ENCODE measurements at places on chromosomes 7 and 10. TPM values are rescaled to one million over a fixed set of nuclear protein-coding genes. Genes with fewer than 3 reads are reported as not detected.
A peak's percentile ranks its signal among the peaks of the same experiment; 100 is the strongest.

GRCh38 chr7:18505870-18506460 lies 10.4 kb downstream of the HDAC9 start:
- peak; percentile 46 for DNase-seq

DNA sequence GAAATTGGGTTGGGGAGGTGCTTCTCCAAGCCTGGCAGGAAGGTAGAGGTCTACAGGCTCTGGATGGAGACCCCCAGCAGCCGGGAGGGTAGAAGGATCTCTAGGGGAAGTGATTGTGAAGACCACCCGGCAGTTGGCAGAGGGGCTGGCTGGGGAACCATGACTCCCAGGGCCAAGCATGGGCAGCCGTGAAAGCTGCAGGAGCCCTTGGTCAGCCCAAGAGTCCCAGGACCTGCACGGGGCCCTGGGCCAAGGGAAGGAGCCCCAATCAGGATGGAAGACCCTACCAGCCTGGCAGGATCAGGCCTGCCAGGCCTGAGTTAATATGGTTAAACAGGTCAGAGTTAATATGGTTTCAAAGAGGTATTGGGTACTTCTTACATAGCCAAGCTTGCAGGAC lies 126.3 kb upstream of the NANOS1 start:
- DNase-seq, result no peak

- DNase-seq, result no peak
Measured at GRCh38 chr10:77962350-77963146, 36.0 kb upstream of the DLG5 start.

- DNase-seq, result no peak
Measured at GRCh38 chr10:132634947-132635271, 97.3 kb downstream of the INPP5A start.

DNA sequence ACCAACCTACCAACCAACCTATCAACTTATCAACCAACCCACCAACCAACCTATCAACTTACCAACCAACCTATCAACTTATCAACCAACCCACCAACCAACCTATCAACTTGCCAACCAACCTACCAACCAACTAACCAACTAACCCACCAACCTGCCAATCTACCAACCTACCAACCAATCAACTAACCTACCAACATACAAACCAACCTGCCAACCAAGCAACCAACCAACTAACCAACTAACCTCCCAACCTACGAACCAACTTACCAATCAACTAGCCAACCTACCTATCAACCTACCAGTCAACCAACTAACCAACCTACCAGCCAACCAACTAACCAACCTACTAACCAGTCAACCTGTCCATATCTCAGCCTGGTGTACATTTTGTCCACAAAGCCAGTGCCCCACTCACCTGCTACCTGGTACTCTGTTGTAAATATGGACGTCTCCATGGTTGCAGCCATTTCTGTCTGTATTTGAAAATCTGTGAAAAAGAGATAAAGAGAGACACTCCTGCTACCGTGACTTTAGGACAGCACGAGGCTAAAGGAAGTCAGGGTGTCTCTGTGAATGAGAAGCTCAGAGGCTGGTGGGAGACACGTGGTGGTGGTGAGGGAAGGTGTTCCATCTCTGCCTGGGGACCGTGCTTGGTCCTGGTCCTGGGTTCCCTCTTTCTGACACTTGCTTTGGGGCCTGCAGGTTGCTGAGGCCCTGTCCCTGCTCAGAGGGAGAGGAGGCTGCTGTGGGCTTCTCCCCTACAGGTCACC lies 41.9 kb upstream of the IL15RA start:
- DNase-seq, result no peak

- DNase-seq, result peak; percentile 75
Measured at GRCh38 chr7:2567679-2568278, 9.0 kb downstream of the IQCE start.

DNA sequence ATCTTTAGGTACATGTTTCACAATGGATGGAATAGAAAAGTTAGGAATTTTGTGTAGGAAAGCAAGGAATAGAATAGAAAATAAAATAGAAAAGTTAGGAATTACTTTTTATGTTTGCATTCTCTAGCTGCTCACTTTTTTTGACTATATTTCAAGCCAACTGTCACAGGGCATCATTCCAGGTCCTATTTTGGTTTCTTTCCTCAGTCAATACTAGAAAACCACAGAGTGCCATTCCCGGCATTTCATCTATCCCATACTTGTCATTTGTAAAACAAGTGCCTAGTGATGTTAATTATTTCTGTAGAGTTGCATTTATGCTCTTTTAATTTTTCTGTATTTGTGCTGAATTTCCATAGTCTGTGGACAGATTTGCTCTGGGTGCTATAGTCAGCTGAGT lies 66.2 kb downstream of the SDK1 start:
- DNase-seq, result no peak

DNA sequence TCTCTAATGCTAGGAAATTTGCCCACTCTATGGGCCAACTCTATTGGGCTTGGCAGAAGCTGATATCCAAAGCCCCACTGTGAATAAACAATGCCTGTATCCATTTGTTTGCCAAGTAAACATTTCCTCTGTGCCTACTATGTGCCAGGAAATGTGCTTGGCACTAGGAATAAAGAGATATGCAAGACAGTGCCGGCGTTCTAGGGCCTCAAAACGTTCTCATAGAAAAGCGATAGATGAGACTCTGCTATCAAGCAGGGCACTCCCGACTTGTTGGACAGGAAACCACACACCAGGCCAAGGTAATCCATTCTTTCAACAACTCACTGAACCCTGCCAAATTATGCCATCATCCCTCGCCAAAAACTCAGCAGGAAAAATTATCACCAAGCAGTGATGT lies 196.7 kb downstream of the IPMK start:
- DNase-seq, result no peak

- DNase-seq, result no peak
Measured at GRCh38 chr7:119382726-119383125, 890.2 kb upstream of the KCND2 start.

DNA sequence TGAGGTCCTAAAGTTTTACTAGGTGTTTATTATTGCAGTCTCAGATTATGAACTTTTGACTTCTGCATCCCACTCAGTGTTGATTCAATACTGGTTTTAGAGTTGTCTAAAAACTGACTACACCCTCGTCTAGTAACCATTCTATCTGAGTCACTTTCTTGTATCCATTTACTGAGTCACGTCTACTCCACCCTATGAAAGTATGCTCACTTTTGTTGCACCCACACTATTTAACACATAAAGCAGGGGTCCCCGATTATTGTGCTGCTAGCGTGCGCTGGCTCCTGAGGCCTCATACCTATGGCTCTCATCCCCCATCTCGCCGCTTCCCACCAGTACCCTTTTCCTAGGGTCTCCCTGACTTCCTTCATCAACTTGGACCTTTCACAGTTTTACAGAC lies 2.0 kb downstream of the SAMD9 start:
- no peak for DNase-seq

- no peak for DNase-seq
Measured at GRCh38 chr10:89241026-89241425, 10.5 kb downstream of the LIPA start.

GRCh38 chr10:88840104-88840503 lies 11.5 kb downstream of the ANKRD22 start:
- no peak for DNase-seq

GRCh38 chr10:95441547-95441923 lies 119.6 kb downstream of the SORBS1 start:
- no peak for DNase-seq

DNA sequence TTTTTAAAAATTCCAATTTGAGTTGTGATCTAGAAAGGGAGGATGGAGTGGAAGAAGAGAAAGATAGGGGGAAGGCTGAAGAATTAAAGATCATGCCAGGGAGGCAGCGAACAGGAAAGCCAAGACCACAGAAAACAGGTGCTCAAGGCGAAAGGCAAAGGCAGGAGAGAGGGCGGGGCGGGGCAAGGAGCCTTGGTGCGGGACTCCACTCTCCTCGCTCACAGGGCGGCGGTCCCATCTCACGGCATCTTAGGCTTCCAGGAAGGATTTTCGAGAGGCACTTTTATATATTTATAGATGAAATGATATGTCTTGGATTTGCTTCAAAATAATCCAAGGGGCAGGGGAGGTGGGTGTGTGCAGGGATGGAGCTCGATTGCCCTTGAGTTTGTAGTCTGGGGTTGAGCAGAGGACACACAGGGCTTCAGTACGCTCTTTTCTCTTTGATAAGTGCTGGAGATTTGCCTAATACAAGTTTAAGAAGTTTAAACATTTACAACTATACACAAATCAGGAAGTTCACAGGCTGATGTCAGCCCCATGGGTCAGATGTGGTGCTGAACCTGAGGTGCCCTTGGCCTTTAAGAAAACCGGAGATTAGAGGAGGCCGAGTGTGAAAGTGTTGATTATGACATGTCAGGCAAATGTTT lies 161.1 kb downstream of the PRKAG2 start:
- DNase-seq, result no peak

GRCh38 chr10:34717429-34717828 lies 97.7 kb downstream of the PARD3 start:
- no peak for DNase-seq

DNA sequence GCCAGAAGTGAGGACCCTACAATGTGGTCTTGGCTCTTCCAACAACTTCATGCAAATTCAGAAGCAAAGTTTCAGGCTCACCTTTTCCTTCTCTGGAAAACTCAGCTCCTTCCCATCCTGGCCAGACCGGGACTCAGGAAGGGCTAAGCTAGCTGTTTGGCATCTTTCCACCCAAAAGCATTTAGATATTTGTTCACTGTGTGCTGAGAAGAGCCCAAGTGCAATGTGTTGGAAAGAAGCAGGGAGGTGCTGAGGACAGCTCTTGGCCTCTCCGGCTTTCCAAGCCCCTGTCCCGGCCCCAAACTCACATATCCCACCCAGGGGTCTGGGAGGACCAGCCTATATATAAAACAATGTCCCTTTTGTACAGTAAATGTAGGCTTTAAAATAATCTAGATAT lies 44.5 kb downstream of the MKI67 start:
- peak; percentile 45 for DNase-seq

- DNase-seq, result no peak
Measured at GRCh38 chr10:118952493-118953295, 76.8 kb upstream of the NANOS1 start.

NRF1 gene
- total RNA-seq, result 19.6 TPM

METTL27 gene
- 3.6 TPM for total RNA-seq

PRR15 gene
- total RNA-seq, result 0.31 TPM

BAMBI gene
- 2.1 TPM for total RNA-seq

CLRN3 gene
- total RNA-seq, result not detected

KCNIP2 gene
- total RNA-seq, result 0.92 TPM

SAP25 gene
- 2.9 TPM for total RNA-seq

All from tongue (tissue), 3 donors.